NCI-H446 (cell line): ENCODE measurements at places on chromosomes 5 and 9.

DNA sequence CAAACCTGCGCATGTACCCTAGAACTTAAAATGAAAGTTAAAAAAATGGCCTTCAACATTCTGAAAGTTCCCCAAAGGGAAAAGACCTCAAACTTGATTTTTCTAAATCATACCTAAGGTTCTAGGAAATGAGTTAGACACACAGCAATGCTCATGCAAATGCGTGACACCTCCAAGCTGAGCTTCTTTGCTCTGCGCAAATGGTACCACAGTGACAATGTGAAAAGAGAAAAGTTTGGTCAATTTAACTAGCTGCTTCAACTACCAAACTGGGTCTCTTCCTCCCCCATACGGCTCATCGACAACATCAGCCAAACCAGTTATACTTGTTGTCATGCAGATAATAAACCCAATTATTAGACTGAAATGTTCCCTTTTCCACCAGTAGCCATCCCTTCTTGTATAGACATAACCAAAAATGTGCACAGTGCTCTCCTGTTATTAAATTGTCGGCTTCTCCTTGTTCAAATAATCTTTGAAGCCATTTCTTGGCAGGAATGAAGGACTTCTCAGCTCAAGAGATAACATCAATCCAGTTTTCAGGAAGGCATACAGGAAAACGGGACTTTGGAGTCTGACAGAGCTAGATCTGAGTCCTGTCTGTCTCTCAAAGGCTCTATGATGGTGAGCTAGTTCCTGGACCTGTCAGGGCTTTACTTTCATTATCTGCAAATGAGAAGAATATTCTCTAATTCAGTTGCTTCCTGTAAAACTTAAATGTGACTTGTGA lies 185.6 kb upstream of the NR3C1 start:
- DNase-seq: no peak

DNA sequence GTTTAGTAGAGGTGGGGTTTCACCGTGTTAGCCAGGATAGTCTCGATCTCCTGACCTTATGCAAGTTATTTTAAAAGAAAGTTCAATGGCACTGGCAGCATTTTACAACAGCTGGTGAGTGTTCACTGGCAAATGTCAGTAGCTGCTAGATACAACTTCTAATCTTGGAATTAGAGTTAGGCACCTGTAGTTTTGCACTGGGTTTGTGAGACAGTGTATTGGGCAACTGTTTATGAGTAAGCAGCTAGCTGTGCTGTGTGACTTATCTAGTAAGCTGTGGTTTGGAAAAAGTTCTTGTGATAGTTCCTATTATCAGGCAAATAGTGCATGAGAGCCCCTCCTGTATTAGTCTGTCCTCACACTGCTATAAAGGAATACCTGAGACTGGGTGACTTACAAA lies 61.5 kb downstream of the UBE2QL1 start:
- DNase-seq: no peak

- no peak for DNase-seq
Observed at GRCh38 chr5:30930736-30931135, 262.8 kb upstream of the CDH6 start.

DNA sequence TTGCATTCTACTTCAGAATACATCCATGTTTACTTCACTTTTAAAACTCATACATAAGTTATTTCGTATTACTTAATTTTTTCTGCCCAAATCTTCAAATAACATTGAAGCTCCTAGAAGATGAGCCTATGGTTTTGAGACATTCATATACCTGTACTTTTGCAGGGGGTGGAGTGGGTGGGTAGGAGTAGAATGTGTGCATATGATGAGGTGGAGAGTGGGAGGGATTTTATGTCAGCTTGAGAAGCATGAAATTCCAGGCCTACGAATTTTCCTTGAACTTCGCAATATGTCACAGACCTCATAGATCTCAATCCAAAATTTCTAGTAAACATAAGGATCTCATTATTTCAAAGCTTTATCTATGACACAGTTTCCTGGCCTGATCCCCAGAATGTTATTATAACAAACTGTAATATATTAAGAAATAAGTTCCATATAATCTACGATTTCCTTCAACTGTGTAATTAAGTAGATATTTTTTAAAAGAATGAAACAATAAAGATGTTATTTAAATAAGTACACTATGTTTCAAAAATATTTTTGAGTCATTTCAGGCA lies 19.7 kb upstream of the MOB3B start:
- no peak for DNase-seq

DNA sequence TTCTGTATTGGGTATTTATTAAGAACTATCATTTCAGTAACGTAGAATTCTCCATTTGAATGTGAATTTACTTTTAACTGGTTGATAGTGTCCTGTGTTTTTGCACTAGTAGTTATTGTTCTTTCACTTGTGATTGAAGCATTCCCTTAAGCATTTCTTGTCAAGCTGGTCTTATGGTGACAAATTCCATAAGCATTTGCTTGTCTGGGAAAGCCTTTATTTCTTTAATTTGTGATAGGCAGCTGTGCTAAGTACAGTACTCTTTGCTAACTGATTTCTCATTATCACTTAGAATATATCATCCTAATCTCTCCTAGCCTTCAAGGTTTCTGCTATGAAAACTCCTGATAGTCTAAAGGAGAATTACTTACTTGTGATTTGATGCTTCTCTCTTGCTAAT lies 21.3 kb upstream of the SPATA31E1 start:
- no peak for DNase-seq

GRCh38 chr9:38390442-38390841 lies 2.1 kb upstream of the ALDH1B1 start:
- no peak for DNase-seq

GRCh38 chr9:126559296-126559695 lies 54.4 kb upstream of the LMX1B start:
- DNase-seq: no peak

- DNase-seq: no peak
Observed at GRCh38 chr5:174531782-174532191, 192.6 kb upstream of the MSX2 start.

GRCh38 chr9:116935149-116935897 lies 248.2 kb downstream of the TRIM32 start:
- no peak for DNase-seq

GRCh38 chr5:58775701-58776262 lies 192.9 kb downstream of the RAB3C start:
- no peak for DNase-seq

DNA sequence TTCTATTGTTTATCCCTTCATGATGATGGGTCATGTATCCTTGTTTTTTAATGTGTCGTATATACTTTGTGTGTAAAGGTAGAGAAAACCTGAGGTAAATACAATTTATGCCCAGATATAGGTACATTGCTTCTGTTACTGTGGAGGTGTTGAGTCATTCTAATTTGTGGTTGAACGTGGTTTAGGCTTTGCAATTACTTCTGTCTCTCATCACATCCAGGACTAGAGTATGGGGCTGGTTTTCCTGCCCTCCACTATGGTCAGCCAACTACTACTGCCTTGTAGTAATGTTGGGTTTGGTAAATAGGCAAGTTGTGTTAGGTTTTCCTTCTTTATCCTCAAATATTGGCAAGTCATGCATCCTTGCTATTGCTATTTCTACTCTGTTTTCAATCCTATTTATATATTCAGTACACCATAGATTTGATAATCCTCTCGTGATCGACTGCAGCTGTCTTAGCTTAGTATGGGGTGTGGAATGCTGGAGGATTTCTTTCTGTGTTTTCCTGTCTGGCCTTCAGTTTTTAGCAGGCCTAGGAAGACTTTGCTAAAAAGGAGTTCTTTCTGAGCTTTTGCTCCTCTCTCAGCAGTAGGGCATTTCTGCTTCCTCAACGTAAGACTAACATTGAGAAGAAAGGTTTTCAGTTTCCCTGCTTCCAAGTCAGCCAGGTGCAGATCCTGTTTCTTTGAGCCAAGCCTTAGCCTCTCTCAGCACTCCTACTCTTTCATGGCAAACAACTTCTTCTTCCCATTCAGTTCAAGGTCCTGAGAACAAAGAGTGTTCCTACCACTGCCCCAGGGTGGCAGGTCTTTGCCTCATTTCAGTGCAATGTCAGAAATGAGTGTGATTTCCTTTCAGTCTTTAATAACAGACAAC lies 844.4 kb upstream of the CDH18 start:
- no peak for DNase-seq

GRCh38 chr5:154756868-154757813 lies 2.0 kb downstream of the LARP1 start:
- peak; percentile 15 for DNase-seq

GRCh38 chr9:108434502-108434901 lies 421.3 kb downstream of the ACTL7B start:
- DNase-seq: no peak

GRCh38 chr5:172361566-172362238 lies 78.1 kb upstream of the UBTD2 start:
- DNase-seq: no peak

- DNase-seq: no peak
Observed at GRCh38 chr5:55030676-55031369, 6.8 kb downstream of the GZMK start.

GRCh38 chr5:112381521-112381920 lies 37.6 kb downstream of the EPB41L4A start:
- no peak for DNase-seq

- DNase-seq: no peak
Observed at GRCh38 chr5:135491552-135492318, 39.6 kb upstream of the TIFAB start.

DNA sequence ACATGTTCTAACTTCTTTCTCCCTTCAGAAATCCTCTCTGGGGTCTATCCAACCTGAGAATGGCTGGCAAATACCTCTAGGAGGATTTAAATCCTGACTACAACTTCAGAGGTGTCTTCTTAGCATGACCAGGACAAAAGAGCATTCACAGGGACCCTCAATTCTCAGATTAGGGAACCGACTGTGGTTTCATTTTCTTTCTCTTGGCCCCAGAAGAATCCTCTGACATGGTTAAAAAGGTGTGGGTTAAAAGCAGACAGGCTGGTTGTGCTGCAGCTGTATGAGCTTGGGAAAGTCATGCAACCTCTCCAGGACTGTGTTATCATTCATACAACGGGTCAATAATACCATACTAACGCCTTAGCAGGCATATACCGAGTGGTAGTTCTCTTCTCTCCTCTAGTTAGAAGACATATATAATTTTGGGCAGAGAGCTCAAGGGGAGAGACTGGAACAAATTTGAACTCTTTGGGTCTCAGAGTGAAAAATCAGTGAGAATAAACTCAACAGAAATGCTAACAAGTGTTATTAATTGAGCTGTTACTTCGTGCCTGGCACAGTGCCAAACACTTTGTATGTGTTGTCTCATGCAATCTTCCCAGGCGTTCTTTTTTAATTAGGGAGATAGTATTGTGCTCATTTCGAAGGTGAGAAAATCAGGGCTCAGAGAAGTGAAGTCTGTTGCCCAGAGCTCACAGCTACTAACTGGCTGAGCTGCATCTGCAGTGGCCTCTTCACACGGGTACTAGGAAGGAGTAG lies 35.2 kb downstream of the INSYN2B start:
- no peak for DNase-seq

DNA sequence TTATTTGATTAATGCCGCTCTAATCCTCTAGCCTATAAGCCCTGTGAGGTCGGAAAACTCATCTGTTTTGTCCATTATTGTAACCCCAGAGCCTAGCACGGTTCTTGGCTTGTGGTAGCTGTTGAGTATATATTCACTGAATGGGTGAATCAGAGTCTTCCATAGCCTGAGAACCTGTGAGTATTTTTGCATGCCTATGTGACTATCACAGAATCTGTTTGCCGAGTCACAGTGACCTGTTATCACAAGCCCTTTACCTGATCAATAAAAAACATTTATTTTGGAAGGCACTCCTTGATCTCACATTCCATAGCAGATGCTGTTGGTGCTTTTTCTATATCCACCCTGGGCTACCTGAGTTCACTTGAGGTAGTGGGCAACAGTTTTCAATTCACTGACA lies 125.0 kb upstream of the STC2 start:
- no peak for DNase-seq

GRCh38 chr5:149035372-149035790 lies 27.5 kb downstream of the SH3TC2 start:
- DNase-seq: peak; percentile 73

- DNase-seq: no peak
Observed at GRCh38 chr9:130929571-130930038, 9.4 kb downstream of the FIBCD1 start.

GRCh38 chr9:134987906-134988700 lies 70.4 kb upstream of the FCN1 start:
- no peak for DNase-seq

DNA sequence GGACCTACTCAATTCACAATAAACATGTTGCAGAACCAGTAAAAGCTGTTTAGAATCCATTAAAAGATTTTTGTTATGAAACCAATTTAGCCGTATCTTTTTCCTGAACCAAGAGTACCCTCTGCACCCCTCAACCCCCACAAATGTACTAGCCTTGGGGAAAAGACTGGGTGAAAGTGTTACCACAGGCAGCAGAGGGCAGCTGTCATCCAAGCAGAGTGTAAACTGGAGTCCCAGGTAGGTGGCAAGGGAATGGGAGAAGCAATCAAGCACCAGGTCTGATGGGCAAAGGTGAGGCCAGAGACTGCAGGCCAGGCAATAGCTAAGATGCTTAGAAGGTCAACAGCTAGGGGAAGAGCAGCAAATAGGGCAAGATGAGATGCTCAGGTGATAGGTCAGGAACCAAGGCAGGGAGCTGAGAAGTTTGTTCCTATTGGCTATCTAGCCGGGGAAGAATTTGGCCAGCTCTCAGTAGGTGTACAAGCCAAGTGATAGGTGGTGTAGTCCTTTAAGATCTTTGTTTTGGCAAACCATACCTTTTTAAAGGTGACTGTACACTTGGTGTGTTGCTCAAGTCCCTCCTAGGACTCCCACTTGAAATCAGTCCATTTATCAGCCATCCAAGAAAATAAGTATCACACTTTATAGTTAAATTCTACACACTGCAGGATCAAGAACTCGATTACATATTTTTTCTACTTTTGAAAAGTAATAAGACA lies 77.8 kb upstream of the CCDC112 start:
- no peak for DNase-seq

- DNase-seq: no peak
Observed at GRCh38 chr9:87701931-87702421, 23.9 kb upstream of the CTSL start.

- no peak for DNase-seq
Observed at GRCh38 chr5:16593628-16594027, 23.2 kb downstream of the RETREG1 start.

DNA sequence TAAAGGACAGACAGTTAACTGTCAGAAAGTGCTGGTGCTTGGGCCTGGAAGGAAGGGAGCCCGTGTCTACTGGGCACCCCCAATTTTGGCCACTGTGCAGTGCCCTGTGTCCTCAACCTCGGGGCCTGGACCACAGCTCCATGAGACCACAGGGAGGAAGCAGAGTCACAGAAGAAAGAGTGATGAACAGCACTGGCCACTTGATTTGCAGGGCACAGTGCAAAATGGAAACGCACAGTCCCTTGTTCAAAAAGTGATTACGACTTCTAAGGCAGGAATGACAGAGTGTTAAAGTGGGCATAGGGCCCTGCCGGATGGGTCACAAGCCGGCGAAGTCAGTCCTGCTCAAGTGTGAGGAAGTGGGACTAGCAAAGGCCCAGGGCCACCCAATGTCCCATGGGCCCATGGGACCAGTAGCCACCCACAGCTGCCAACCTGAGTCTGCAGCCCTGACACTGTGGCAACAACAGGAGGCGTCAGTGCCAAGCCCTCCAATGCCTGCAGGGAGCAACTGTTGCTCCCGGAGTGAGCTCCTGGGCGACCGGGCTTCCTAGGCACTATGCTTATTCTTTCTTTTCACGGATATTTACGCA lies 85.4 kb downstream of the ADAMTS2 start:
- DNase-seq: no peak
